ENCODE measurements at places on chromosomes 5 and 9.

- no peak for DNase-seq
Measured at GRCh38 chr5:57303985-57304384, 130.1 kb downstream of the GPBP1 start.

DNA sequence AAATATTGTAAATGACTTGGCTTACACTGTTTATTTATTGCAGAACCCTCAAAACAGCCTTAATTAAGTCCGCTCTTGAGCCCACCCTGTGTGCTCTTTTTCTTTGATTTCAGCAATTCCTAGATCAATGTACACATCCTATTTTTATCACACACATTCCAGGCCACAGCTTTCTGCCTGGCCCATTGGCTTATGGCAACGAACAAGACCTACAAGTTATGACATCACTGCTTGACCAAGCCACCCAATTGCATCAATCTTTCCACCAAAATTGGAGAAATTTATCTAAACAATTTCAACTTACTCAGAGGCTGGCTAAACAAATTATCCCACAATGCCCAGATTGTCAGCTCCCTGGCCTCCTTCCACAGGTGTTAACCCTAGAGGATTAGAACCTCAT, 158.4 kb downstream of the CPLANE1 start:
- no peak for DNase-seq

DNA sequence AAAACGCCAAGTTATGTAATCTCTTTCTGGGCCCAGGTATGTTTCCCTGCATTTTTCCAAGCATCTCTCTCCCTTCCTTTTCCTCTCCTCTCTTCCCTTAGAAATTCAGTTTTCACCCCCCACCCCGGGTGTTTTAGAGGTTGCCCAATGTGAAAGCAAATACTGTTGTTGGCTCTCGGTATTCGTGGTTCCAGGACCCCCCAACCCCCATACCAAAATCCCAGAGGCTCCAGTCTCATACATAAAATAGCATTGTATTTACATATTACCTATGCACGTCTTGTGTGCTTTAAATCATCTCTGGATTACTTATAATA, 48.8 kb downstream of the ACER2 start:
- no peak for DNase-seq

GRCh38 chr5:107487056-107487542, 183.6 kb downstream of the EFNA5 start:
- no peak for DNase-seq

GRCh38 chr5:178832618-178833201, 27.0 kb upstream of the ZNF354B start:
- no peak for DNase-seq

GRCh38 chr5:155556700-155557099, 543.1 kb downstream of the KIF4B start:
- no peak for DNase-seq

- DNase-seq: no peak
Measured at GRCh38 chr9:4324513-4324912, 24.6 kb upstream of the GLIS3 start.

DNA sequence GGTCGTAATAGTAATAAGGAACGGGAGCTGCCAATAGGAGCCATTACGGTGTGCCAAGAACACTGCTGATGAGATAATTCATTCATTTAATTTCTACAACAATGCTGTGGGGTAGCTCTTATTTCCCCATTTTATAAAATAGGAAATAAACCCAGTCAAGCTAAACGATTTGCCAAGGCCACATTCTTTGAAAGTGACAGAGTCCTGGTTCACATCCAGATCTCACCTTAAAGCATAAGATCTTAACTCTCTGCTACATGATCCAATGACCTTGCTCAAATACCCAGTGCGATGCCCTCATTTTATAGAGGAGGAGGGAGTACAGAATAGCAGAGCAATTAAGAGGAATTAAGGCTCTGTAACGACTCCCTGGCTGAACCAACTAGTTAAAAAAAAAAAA, 5.0 kb downstream of the PDE6A start:
- DNase-seq: no peak

GRCh38 chr5:150782850-150783249, 4.3 kb downstream of the SMIM3 start:
- DNase-seq: no peak

DNA sequence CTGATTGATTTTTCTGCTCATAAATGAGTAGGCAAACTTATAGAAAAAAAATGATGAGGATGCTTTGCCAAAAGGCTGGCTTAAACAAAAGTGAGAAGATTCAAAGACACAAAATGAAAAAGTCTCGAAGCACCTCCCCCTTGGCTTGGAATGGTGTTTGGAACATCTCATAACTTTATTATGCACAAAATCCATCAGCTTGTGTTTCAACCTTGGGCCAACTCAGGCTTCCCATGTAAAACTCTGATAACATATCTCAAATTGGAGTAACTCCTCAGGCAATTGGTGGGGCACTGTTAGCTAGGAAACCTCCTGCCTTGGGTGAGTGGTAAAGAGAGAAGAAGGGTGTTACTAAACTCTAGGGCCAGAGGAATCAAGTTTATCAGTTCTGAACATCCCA, 176.3 kb downstream of the KIAA0825 start:
- DNase-seq: no peak

DNA sequence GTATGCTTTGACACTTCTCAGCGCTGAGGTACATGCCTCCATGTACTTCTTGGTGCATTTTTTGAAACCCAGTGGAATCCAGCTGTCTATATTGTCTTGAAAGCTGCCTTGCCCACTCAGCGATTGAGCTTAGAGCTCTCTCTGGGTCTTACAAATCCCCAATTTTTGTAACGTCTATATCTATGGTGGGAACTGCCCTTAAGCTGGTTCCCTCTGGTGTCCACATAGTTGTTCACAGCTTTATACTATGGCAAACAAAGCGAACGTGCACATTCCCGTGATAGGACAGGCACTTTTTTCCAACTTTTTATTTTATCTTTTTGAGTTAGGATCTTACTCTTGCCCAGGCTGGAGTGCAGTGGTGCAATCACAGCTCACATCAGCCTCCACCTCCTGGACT, 20.9 kb downstream of the CDHR2 start:
- DNase-seq: no peak

GRCh38 chr5:30581198-30581935, 612.1 kb upstream of the CDH6 start:
- no peak for DNase-seq

GRCh38 chr9:17005056-17005823, 129.6 kb upstream of the CNTLN start:
- no peak for DNase-seq

DNA sequence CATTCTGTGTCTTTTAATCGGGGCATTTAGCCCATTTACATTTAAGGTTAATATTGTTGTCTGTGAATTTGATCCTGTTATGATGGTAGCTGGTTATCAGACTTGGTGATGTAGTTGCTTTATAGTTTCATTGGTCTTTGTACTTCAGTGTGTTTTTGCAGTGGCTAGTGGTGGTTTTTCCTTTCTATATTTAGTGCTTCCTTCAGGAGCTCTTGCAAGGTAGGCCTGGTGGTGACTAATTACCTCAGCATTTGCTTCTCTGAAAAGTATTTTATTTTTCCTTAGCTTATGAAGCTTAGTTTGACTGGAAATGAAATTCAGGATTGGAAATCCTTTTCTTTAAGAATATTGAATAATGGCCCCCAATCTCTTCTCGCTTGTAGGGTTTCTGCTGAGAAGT, 156.9 kb downstream of the CNTLN start:
- no peak for DNase-seq

- no peak for DNase-seq
Measured at GRCh38 chr5:66717455-66718373, 121.5 kb downstream of the MAST4 start.

DNA sequence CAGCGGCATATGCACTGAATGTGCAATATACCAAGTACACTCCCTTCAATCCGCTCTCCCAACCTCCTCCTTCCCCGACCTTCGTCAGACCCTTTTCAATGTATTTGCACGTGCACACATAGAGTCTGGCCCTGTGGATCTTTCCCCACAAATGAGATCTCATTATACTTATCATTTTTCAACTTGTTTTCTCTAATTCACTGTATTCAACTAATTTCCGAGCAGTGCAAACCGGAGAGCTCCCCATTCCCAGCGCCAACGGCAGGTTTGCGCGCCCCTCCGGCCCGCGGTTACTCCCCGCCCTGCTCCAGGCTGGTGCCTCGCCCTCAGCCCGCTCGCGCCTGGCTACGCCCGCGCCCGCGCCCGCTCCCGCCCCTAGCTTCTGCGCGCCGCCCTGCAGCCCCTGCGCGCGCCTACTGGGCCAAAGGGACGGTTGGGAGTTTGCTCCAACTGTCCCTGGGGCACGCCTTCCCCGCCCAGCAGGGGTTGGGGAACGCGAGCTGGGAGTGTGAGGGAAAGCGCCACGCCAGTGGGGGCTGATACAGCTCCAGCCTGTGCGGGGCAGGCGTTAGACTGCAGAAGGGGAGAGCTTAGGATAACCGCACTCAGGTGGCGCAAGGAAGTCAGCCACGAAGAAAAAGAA, 3.3 kb upstream of the CDC20B start:
- no peak for DNase-seq

DNA sequence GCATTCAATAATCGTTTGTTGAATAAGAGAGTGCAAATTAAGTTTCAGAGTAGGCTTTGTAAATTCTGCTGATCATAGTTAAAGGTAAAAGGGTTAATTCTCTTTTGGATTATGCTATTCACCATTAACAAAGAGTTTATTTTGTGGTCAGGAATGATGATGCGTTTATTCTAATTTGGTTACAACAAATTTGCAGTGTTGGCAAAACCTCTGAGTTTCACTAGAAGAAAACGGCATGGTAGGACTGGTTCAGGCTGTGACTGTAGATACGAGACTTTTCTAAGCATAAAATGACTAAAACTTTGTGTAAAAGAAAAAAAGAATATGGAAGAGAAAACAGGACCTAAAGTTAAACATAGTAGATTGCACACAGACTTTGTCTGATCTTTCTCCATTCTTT, 234.7 kb downstream of the TLR4 start:
- no peak for DNase-seq

DNA sequence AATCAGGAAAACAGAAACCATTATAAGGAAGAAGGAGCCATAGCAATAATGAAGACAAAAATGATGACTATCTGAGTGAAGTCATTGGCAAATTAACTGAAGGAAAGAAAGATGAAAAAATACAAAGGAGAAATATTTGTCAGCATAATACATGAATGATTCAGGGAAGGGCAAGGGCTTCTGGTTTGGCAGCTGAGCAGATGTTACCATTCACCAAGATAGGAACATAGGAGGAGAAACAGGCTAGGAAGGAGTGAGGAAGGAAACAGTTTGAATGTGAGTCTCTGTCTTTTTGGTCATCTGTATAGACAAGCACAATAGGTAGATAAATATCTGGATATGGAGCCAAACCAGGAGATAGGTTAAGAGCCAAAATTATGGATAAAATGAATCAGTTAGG, 296.0 kb downstream of the ISL1 start:
- DNase-seq: no peak

GRCh38 chr5:37005946-37006540, 129.5 kb downstream of the NIPBL start:
- DNase-seq: no peak

DNA sequence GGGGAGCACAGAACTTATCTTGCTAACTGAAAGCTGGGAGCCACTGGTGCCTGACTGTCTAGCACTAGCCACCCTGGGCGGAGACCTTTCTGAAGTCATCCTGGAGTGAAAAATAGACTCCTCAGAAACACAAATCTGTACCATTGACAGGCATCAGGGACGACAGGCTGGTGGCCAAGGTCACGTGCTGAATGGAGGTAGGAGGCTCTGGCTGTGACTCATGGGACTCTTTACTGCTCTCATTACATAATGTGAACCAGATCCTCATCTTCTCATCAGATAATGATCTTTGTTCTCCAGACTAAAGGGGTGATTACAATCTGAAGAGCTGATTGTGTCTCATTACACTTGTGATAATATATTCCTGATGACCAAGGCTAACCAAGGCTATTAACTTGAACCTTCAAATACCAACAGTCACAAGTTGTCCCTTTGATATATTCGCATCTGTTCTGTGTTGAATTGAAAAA, 91.8 kb downstream of the SEMA5A start:
- no peak for DNase-seq

- DNase-seq: no peak
Measured at GRCh38 chr5:104247260-104247659, 684.7 kb upstream of the NUDT12 start.

- no peak for DNase-seq
Measured at GRCh38 chr9:7121055-7121454, 363.3 kb downstream of the KDM4C start.

GRCh38 chr5:137510671-137511070, 11.5 kb upstream of the SPOCK1 start:
- no peak for DNase-seq

- no peak for DNase-seq
Measured at GRCh38 chr9:105251733-105252404, 7.4 kb downstream of the SLC44A1 start.

DNA sequence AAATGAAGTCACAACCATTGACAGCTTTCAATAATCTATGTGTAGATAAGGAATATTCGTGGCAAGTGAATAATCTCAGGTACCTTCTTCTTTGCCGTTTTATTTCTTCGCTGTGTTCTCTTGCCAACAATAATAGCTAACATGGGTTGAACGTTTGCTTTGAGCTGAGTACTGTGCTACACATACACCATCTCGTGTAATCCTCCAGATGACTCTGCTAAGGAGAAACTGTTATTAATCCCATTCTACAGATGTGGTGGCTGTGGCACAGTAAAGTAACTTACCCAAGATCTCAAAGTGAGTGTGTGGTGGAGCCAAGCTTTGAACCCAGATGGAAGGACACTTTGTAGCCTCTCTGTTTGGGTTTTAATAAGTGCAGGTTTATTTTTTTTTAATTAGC, 179.7 kb downstream of the C9orf152 start:
- no peak for DNase-seq

GRCh38 chr5:96297867-96298266, 135.2 kb downstream of the PCSK1 start:
- DNase-seq: no peak

GRCh38 chr9:131096269-131097125, at the start of gene AIF1L:
TSS of gene AIF1L (plus strand) at chr9:131096531. CDS start at chr9:131096630, 99 bp downstream.
- DNase-seq: peak; percentile 3

DNA sequence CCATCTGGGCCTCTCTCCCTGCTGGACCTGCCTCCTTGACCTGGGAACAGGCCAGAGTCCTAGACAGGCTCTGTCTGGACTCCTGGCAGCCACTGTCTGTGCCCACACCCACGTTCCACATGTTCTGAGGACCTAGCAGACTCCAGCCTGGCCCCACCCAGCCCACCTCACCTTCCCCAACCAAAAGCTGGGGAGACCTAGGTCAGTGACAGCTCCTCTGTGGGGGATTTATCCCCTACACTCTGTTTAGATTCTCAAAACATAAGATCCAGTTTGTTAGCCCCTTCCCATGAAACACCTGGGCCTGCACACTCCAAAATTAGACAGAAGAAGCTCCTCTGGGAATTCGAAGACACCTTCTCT, 59.8 kb upstream of the ADAMTS2 start:
- DNase-seq: no peak

Data from stimulated activated CD4-positive, alpha-beta T cell treated with anti-CD3 and anti-CD28 coated beads, Interleukin-15, amount 100 ng/mL, for 48 hours (primary cell).